Fibroblast of lung (primary cell): ENCODE measurements at places on chromosomes 5 and 9. TPM values are rescaled to one million over a fixed set of nuclear protein-coding genes. Genes with fewer than 3 reads are reported as not detected.

The SPAG8 gene
- 1.0 and 1.3 TPM in 2 replicates for total RNA-seq

The CTSV gene
- under 0.01 and 0.66 TPM in 2 replicates for total RNA-seq

The PCDH12 gene
- total RNA-seq: under 0.01 TPM in 1 of 2 replicates, not detected in the other

The PCDHGA4 gene
- 2.8 and 7.6 TPM in 2 replicates for total RNA-seq

- no peak overlapping the region for H3K27ac ChIP-seq
- no peak for DNase-seq
- no peaks in the 10 kb centered on the region for H3K4me1 ChIP-seq
- H3K27me3 ChIP-seq: no peaks in the 10 kb centered on the region
- H3K4me3 ChIP-seq: no peak overlapping the region
- peaks cover 2% of the 10 kb centered on the region for H3K36me3 ChIP-seq
These were observed 6.6 kb downstream of the PCBD2 start for GRCh38 chr5:134911285-134912206.

GRCh38 chr9:124035001-124035650 is 23.6 kb downstream of the LHX2 start:
- no peak for DNase-seq
- H3K27me3 ChIP-seq: peaks cover 26% of the 10 kb centered on the region
- no peak overlapping the region for H3K27ac ChIP-seq

DNA sequence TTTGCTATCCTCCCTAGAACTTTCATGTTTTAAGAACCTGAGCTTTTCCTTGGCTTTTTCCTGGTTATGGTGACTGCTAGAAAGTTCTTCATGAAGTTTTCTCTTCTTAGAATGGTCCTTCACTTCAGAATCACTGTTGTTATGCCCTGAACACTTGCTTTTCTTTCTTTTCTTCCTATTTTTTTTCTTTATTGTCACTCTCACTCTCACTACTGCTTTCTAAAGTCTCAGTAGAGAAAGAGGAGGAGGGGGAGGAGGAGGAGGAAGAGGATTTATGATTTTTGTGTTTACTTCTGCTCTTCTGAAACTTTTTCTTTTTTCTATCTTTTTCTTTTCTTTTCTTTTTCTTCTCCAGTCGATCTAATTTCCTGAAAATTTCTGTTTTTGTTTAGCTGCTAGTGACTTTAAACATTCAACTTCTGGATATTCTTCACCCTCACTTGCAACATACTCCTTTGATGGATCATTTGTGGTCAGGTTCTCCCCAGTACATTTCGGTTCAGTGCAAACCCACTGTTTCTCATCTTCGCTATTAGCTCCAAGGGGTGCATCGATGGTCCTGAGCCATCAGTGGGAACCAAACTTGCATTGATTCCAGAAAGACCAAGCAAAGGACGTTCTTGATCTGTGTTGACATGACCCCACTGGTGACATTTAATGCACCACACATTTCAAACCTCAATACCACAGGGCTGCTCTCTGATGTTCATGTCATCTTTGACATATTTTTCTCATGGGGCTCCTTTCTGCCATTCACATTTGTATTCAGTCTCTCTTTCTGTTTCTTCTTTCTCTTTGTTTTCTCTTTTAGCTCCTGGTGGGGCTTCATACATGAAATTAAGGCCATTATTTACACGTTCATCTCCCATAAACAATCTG is 81.6 kb upstream of the HAND1 start:
- H3K4me1 ChIP-seq: no peaks in the 10 kb centered on the region
- DNase-seq: no peak
- H3K4me3 ChIP-seq: no peak overlapping the region
- H3K36me3 ChIP-seq: no peaks in the 10 kb centered on the region
- H3K27ac ChIP-seq: no peak overlapping the region

DNA sequence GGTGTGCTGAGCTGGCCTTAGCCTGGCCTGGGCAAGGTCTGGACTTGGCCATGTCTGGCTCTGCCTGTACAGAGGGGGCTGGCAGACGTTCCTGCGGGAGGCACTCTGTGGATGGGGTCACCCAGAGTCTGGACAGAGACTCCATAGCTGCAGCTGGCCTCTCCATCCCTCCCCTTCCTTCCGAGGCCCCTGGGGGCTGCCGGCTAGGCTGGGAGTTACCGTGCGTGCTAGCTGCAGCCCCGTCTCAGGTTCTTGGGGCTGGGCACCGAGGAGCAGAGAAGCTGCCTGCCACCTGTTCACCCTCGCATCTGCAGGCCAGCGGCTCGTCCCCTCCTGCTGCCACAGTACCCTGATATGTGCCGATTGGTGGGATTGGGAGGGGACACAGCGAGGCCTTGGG is 63.4 kb downstream of the RXRA start:
- no peak overlapping the region for H3K27ac ChIP-seq
- H3K4me3 ChIP-seq: no peak overlapping the region
- no peaks in the 10 kb centered on the region for H3K4me1 ChIP-seq
- no peaks in the 10 kb centered on the region for H3K27me3 ChIP-seq
- no peak for DNase-seq
- H3K36me3 ChIP-seq: no peaks in the 10 kb centered on the region

DNA sequence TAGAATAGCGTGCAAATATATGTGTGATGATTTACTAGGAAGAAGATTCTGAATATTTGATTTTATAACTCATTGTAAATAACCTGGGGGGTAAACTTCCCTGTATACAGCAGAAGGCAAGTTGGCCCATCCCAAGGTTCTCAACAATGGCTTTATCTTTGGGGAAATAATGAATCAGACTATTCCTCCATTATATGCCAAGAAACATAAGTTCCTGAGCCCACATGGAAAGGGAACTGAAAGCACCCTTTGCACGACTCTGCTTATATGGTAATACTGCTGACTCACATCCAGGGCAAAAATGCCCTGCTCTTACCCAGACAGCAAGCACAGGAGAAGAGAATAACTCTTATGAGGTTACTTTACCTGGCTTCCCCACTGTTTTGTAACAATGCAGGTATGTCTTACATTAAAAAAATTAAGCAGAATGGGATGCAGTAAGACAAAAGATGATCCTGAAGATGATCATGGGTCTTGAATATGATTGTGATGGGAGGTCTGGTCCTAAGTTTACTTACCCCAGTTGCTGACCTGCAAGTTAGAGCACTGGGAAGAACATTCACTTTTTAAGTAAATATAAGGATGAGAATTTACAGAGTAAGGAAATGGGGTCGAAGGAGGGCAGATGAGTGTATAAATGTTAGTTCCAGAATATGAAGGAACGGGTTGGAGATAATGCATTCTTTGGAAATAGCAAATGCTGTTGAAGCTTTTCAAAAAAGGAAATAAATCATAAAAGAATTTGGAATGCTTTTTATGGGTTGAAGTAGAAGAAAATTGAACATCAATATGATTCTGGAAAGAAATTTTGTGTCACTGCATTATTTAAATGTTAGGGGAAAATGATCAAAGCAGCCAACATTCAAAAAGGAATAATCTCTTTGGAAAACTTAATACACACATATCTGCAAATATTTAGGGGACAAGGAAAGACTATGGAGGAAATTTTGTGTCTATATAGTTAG is 428.4 kb upstream of the MPDZ start:
- peak; percentile 39 for DNase-seq
- no peak overlapping the region for H3K27ac ChIP-seq
- no peaks in the 10 kb centered on the region for H3K36me3 ChIP-seq
- H3K4me3 ChIP-seq: no peak overlapping the region
- H3K4me1 ChIP-seq: peaks cover 5% of the 10 kb centered on the region

DNA sequence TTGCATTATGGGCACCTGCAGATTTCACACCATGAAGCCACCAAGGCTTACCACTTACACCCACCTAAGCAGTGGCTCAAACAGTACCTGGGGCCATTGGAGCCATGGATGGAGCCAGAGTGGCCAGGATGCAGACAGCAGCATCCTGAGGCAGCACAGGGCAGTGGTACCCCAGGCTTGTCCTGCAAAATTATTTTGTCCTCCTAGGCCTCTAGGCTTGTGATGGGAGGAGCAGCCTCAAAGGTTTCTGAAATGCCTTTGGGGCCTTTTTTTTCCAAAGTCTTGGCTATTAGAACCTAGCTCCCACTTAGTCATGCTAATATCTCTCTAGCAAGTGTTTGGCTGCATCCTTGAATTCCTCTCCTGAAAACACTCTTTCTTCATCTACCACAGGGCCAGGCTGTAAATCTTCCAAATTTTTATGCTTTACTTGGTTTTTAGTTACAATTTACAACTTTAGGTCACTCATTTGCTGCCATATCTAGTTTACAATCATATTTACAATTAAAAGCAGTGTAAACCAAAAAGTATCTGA is 15.7 kb downstream of the TMC1 start:
- no peaks in the 10 kb centered on the region for H3K27me3 ChIP-seq
- no peak for DNase-seq
- H3K27ac ChIP-seq: no peak overlapping the region

DNA sequence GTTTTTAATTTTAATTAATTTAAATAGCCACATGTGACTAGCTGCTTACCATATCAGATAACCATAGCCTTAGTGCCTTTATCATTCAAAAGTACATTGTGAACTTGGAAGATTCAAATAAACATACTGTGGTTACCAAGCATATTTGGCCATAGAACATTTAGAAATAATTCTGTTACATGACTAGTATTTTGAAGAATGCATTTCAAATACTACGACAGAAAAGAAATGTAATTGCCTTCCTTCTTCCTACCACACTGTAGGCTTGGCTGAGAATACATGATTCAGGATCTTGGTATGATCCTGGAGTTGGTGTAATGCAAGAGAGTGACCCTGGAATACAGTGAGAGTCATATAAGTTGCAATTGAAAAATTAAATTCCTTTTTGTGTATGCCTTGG is 109.7 kb upstream of the PCA3 start:
- peak; percentile 98 for DNase-seq
- H3K4me1 ChIP-seq: peaks cover 20% of the 10 kb centered on the region
- no peaks in the 10 kb centered on the region for H3K27me3 ChIP-seq
- H3K36me3 ChIP-seq: no peaks in the 10 kb centered on the region
- peak overlapping the region; percentile 81 for H3K27ac ChIP-seq

DNA sequence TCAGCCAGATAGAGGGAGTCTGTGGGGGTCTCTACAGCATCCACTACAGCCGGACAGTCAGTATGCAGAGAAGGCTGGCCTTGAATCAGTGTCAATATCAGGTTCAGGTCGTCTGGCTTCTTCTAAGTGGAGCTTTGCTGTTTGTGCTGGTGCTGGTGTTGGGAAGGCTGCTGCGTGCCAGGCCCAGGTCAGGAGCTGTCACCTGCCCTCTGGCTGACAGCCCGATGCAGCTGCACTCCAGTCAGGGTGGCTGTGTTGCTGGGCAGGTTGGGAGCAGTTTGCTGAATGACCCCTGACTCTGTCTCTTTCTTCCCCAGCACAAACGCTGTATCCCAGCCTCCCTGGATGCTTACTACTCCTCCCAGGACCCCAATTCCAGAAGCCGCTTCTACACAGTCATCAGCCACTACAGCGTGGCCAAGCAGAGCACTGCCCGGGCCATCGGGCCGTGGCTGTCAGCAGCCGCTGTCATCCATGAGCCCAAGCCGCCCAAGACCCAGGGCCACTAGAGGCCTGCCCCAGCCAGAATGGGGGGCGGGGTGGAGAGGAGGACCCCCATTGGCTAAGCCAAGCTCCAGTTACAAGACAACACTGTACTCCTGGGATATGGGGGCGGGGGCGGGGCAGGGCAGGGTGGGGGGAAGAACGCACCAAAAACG is 61.6 kb downstream of the NSG2 start:
- no peak overlapping the region for H3K4me3 ChIP-seq
- H3K27me3 ChIP-seq: no peaks in the 10 kb centered on the region
- H3K4me1 ChIP-seq: no peaks in the 10 kb centered on the region
- DNase-seq: no peak

DNA sequence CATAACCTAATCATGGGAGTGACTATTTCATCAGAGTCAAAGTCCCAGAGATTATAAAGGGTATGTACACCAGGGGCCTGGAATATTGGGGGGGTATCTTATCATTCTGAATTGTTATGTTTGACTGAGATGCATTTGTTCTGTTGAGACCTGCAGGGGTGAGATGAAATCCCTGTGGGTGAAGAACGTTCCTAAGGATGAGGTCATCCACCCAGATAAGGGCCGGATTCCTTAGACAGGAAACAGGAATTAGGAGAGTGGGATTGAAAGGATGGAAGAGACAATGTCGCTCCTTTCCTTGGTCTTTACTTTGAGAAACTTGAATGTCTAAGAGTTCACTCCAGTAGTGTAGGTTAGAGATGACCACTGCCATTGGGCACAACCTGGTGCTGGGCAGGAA is 54.7 kb downstream of the GAS1 start:
- no peaks in the 10 kb centered on the region for H3K36me3 ChIP-seq
- no peak for DNase-seq
- H3K4me3 ChIP-seq: no peak overlapping the region
- no peak overlapping the region for H3K27ac ChIP-seq
